Activated CD8-positive, alpha-beta memory T cell treated with anti-CD3 and anti-CD28 coated beads, Interleukin-2, amount 10 ng/mL, durations not matched to agents 7 days and 5 days (primary cell): ENCODE measurements at places on chromosomes 2 and 18.

DNA sequence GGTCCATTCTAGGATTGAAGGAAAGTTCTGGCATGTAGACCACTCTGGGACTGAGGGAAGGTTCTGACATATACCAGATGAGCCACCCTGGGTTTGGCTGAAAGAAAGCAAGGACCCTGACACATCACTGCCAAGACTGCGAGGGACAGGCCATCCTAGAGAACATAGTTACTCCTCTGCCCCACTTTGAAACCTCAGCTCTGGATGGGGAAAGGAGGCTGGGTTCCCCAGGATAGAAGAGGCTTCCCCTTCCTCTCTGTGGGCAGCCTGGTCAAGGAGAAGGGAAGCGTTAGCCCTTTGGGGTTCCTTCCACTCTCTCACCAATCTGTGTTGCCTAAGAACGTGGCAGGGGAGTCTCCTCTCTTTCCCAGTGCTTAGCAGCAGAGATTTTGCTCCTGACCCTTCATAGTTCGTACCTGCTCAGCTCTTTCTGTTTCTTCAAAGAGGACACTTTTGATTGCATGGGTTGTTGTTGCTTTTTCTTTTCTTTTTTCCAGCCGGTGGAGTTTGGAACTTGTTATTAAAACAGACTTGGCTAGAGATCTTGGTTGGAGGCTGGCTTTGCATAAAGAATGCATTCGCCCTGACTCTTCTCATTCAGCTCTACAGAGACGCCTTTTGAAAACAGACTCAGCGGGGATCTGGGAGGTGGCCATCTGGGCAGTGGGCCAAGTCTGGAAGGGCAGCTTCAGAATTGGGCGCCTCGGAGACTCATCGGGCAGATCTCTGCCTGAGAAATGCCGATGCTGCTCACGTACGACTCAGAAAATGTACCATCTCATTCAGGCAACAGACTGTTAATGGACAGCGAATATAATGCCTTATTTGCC is 166.1 kb downstream of the CLIP4 start:
- DNase-seq: no peak

DNA sequence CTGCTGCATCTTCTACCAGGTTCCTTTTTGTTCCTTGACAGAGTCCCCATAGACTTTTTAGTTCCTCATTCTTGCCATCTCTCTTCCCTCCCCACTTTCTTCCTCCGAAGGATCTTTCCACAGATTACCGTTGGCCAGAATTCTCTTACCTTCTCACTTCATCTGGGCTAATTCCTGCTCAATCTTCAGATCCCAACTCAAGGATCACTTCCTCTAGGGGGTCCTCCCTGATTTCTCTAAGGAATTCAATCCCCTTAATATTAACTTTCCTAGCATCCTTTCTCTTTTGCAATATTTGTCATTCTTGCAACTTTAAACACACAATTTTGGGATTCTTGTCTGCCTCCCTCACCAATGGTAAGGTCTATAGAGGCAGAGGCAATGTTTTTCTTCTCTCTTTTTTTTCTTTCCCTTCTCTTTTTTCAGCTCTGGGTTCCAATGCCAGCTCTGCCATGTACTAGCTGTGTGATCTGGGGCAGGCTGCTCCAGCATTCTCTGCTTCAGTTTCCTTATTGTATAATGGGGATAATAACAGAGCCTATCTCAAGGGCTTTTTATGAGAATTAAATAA is 5.4 kb upstream of the KCNE4 start:
- no peak for DNase-seq

- no peak for DNase-seq
Observed at GRCh38 chr2:41634686-41635085, 413.1 kb upstream of the PKDCC start.

- DNase-seq: peak; percentile 57
Observed at GRCh38 chr2:237471438-237472186, 15.4 kb upstream of the MLPH start.

- peak; percentile 66 for DNase-seq
Observed at GRCh38 chr2:239303711-239304532, 96.9 kb downstream of the HDAC4 start.

GRCh38 chr2:143469323-143469722 is 340.1 kb downstream of the ARHGAP15 start:
- DNase-seq: no peak

DNA sequence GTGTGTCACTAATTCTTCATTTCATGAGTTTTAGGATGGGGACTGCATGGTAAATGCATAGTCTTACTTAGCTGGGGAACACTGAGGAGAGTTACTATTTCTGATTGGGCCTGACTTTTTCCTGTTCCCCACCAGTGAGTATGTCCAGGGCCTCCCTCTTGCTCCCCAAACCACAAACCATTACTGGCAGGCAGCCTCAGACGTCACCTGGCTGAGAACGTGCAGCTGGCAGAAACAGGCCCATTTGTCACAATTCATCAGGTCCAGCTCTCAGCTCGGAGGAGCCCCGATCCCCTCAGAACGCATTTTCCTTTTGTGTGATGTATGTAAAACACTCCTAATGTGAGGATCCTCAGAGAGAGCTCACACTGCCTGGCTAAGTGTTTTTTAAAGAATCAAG is 71.7 kb upstream of the SIX3 start:
- DNase-seq: no peak

GRCh38 chr18:42264497-42264896 is 309.5 kb downstream of the PIK3C3 start:
- DNase-seq: no peak

GRCh38 chr2:157540102-157540501 is 88.6 kb downstream of the ACVR1C start:
- no peak for DNase-seq

- no peak for DNase-seq
Observed at GRCh38 chr2:212392043-212392442, 146.6 kb downstream of the ERBB4 start.

- DNase-seq: no peak
Observed at GRCh38 chr2:18290386-18290785, 270.1 kb downstream of the RDH14 start.

DNA sequence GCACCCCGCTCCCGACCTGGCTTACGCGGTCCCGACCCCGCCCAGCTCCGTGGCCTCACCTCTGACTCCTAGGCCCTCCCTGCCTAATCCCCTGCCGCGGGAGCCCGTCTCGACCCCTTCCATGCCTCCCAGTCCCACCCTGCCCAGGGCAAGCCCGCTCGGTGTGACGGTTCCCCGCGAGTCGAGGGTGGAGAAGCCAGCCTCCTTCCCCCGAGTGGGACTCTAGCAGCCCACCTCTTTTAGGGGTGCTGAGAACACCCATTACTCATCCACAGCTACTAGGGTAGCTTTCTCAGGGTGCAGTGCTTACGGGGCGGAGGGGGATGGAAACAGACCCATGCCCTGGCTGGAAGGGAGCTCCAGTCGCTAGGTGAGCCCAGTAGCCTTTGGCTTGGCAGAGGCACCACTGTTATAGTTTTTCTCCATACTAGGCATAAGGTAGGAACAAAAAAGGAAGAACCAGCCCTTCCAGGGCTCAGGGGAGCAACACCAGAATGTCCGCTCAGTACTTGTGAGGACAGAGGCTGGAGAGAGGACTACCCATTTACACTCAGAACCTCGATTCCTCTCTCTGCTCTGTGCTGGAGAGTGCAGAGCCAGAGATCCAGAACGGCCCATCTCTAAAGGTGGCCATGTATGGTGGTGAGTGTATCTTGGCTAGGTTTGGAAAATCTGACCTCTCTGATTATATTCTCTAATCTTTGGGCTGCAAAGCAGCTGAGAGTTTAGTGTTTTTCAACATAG is 606 bp downstream of the AGBL5 start:
- DNase-seq: peak; percentile 65

DNA sequence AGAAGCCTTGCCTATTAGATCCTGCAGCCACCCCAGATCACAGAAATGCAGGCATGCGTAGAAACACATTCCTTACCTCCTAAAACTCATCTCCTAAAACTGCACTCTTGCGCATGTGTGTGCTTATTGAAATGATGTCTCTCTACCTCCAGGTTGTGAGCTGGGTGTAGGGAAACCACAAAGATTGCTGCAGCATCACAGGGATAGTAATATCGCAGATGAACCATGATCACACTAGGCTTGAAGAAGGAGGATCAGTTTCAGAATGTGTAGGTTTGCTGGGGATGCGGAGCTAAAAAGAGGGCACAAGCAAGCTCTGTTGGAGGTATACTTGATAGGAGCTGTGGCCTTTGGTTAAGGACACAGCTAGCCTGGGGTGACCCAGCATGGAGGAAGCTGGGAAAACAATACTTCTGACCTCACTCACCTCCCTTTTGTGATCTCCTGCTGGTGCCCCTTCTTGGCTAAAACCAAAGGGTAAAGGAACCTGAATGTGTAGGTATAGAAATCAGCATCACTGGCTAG is 118.8 kb downstream of the SETBP1 start:
- no peak for DNase-seq

DNA sequence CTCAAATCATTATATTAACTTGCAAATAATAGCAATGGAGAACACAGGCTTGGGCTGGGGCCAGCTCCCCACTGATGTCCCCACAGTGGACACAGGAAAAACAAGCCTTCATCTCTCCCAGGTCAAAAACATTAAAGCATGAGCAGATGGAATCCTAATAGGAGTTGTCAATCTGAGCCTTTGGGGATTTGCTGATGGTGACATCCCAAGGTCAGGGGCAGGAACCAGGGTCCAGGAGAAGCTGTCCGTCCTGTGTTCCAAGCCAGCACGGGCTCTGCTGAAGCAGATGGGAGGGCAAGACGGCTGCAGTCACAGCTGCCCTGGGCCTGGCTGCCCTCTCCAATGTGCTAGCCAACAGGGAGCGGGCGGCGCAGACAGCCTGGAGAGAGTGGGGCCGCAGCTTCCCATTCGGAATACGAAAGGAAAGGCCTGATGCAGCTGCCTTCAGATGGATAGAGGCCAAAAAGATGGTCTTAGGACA is 135.5 kb downstream of the NDUFA10 start:
- no peak for DNase-seq

GRCh38 chr18:67864677-67865340 is 348.3 kb upstream of the DSEL start:
- no peak for DNase-seq

DNA sequence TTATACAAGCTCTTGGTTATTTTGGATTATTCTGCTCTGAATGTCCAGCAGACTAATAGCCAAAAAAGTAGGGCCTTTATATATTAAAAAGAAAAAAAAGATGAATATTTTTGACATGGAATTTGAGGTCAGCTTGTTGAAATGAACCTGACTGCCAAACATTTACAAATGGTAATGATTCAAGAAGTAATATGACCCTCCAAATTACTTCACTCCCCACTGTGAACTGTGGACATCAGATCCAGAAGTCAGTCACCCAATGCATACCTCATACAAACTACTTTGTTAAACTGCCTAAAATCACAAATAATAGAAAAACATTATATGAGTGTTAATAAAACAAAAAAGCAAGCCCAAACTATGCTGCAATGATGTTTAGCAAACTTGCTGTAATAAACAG is 10.0 kb downstream of the EPG5 start:
- no peak for DNase-seq

GRCh38 chr2:105454801-105455485 is 56.1 kb upstream of the FHL2 start:
- no peak for DNase-seq

- peak; percentile 64 for DNase-seq
Observed at GRCh38 chr2:27016801-27017325, 15.9 kb upstream of the TMEM214 start.

- DNase-seq: no peak
Observed at GRCh38 chr2:8380026-8380425, 301.8 kb upstream of the ID2 start.

DNA sequence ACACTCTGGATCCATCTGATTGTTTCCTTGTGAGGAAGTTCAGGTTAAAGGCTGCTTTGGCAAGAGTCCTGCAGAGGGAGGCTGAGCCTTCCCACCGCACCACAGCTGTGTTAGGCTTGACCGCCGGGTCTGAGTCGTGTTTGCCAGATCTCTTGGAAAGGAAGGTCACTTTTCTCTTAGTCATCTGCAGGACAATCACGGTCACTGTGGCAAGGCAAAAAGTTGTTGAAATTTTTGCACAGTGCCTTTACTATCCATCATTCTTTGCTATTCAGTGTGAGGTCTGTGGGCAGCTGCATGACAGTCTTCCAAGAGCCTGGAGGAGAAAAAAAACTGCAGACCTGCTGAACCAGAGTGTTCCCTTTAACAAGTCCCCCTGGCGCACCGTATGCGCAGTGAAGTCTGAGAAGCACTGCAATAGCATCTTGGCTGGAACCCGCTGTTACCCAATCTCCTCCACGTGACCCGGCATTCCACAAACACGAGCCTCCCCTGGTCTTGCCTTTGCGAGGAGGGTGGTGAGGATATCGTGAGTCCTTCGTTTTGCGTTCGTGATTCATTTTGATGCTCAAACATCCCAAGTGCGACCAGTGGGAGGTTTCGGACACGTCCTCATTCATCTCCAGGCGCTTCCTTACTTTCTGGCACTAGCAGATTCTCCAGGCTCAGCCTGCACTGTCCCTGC is 23.0 kb downstream of the BIN1 start:
- DNase-seq: no peak

DNA sequence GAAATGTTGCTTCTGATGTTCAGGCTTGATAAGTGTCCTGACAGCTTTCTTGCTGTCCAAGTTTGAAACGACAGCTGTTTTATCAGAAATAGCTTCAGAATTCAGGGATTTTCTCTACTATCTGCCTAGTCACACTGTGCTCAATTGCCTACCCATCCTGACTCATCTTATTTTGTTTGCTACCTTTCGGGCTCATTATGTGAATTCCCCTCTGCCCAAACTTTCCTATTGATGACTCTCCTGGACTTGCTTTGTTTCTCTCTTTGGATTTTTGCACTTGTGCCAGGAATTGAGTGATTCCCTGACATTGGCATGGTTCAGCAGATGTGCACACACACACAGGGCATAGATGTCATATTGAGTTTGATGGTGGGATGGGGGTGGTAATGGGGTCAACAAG is 1052.6 kb upstream of the PIK3C3 start:
- DNase-seq: no peak

DNA sequence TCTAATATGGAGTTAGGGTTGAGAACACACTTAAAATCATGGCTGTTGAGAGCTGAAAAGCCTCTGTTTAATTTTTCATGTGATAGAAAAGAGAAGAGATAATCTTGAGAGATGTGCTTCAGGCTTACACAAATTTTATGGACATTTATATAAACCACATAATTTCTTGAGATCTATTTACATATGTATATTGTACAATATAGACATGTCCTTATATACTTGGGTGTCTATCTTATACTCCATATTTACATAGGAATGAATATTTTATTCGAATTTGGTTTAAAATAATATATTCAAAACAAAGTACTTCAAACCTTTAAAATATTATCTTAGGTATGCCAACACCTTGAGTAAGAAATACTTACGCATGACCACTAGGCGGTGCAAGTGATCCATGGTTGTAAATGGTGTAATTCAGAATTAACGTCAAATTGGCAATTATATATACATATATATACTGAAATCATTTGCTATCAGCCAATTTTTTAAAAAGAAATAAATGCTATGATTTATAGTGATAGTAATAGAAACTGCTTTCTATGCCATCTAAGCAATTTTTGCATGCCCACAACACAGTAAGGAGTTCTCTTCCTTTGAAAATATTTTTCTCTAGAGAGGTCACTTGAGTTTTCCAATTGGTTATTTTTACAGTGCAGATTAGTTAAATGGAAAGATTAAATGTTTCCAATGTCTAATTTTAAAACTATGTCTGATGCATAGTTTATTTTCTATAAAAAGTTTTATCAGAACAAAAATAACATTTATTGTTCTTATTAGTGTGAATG is 37.6 kb upstream of the SPAG16 start:
- DNase-seq: peak; percentile 60
